ENCODE measurements at places on chromosomes 1 and 21. TPM values are rescaled to one million over a fixed set of nuclear protein-coding genes. Genes with fewer than 3 reads are reported as not detected.

GRCh38 chr1:118978914-118979701 is 9.0 kb downstream of the TBX15 start:
- no peak for DNase-seq

The ORC1 gene
- 15.0 TPM for total RNA-seq

DNA sequence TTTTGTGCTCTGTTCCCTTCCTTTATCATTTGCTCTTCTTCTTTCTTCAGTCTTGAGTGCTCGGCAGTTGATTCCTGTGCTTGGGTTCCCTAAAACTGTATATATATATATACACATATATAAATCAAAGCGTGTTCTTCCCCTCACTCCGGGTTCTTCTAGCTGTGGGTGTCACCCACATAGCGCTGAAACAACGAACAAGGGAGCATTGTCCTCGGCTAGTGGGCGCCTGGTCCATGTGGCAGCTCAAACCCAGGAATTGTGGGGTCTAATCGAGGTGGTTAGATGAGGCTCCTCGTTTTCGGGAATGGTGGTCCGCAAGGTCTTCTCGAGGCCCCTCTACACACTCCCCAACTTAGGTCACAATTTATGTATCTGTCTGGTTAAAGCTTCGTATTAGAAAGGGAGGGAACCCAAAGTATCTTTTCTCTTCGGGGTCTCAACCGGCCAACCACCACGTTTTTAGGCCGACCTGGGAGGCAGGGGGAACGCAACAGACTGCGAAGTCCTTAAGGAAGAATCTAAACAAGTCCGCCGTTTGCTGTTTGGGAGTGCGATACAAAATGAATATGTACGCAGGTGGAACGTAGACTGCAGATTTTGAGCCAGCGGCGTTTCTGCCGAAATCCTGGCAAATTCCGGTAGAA is 504 bp upstream of the SDHC start:
- no peak for DNase-seq

DNA sequence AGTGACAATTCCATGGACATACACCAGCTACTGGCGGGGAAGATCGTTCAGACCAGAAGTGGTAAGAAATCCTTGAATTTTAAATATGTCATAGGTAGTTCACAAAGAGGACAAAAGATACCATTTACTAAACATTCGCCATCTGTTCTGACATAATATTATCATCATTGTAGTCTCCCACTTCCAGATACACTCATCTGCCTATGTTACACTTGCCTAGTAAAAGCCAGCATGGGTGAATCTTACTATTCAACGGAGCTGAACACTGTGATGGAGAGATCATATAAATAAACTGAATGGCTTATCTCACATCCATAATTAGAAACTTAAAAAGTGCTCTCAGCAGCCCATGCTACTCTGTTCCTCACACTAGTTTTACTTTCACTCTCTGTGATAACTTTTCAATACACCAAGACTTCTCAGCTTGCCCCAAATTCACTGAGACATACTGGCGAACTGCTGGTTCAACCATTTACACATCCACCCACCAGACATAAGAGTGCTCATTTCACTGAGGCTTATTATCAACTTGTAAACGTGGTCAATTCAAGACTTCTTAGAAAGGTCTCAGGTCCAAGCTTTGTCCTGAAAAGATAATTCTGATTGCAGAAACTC is 463 bp upstream of the PRRC2C start:
- no peak for DNase-seq
